Heart right ventricle (tissue), 16 donors: ENCODE measurements at places on chromosomes 4 and X.
A peak's percentile ranks its signal among the peaks of the same experiment; 100 is the strongest.

GRCh38 chr4:57154926-57155325 is 44.7 kb upstream of the IGFBP7 start:
- no peak for DNase-seq

GRCh38 chrX:111519215-111519614 is 7.8 kb downstream of the SERTM2 start:
- no peak for DNase-seq

GRCh38 chr4:109298279-109299010 is 4.0 kb downstream of the COL25A1 start:
- no peak for DNase-seq

GRCh38 chr4:8254076-8254475 is 15.5 kb upstream of the HTRA3 start:
- no peak for DNase-seq

DNA sequence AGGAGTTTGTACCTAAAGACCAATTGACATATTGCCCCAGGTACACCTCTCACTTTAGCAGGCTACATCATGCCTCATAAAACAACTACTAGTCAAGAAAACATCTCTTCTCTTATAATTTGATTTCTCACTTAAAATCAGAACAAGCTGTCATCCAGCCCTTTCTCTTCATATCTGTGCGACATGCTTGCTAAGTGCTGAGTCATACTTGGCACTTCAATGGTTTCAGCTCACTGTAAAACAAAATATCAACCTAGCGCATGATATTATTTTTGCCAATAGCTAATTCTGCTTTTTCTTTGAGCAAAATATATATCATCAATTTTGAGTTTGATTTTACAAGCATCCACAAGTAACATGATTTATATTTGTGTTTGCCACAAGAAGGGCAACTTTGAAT is 27.9 kb upstream of the FUNDC1 start:
- no peak for DNase-seq

- no peak for DNase-seq
These were observed 890.6 kb downstream of the STPG2 start for GRCh38 chr4:97252615-97253154.

- DNase-seq, result no peak
These were observed 40.0 kb downstream of the FAM53A start for GRCh38 chr4:1643971-1644735.

- no peak for DNase-seq
These were observed 333.7 kb upstream of the KLF3 start for GRCh38 chr4:38330321-38330720.

GRCh38 chr4:36740796-36741310 is 459.4 kb downstream of the DTHD1 start:
- no peak for DNase-seq

DNA sequence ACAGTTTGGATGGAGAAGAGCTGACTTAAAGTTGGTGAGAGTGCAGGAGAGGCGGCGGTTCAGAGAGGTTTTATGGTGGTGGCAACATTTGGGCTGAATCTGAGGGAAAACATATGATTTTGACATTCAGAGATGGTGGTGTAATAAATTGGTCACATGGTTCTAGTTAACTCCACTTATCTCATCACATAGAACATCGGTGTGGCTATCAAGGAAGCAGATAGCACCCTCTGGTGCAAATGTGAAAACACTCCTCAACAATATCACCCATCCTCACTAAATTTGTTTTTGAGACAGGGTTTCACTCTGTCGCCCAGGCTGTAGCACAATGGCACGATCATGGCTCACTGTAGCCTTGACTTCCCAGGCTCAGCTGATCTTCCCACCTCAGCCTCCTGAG is 28.8 kb downstream of the SUPT20HL2 start:
- no peak for DNase-seq

DNA sequence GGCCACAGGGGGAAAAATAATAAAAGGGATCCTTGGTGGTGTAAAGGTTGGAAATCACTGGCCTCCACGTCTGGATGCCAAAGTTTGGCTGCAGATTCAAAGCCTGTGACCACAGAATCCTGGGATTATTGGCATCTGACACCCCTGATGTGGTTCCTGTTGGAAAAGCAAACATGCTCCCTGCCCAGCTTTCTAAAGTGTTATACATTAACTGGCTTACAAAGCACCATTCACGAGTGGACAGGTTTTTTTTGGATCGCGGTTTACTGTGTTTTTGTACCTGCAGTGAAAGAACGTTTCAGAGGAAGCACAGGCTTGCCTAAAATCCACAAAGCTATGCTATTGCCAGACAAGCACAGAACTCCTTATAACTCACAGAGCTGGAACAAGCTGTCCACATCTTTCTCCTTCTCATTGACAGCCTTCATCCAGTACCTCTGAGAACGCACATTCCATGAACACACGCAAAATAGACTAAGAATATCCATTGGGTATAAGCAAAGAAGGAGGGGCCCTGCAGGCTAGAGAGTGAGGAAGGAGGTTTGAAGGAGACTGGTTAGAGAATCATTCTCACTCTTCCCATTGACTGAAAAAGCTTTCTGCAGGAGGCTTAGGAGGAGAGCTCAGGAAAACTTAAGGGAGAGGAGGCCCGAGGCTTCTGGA is 14.5 kb upstream of the CAPN6 start:
- DNase-seq, result no peak

GRCh38 chrX:38214551-38215531 is 5.8 kb downstream of the SRPX start:
- DNase-seq, result no peak

DNA sequence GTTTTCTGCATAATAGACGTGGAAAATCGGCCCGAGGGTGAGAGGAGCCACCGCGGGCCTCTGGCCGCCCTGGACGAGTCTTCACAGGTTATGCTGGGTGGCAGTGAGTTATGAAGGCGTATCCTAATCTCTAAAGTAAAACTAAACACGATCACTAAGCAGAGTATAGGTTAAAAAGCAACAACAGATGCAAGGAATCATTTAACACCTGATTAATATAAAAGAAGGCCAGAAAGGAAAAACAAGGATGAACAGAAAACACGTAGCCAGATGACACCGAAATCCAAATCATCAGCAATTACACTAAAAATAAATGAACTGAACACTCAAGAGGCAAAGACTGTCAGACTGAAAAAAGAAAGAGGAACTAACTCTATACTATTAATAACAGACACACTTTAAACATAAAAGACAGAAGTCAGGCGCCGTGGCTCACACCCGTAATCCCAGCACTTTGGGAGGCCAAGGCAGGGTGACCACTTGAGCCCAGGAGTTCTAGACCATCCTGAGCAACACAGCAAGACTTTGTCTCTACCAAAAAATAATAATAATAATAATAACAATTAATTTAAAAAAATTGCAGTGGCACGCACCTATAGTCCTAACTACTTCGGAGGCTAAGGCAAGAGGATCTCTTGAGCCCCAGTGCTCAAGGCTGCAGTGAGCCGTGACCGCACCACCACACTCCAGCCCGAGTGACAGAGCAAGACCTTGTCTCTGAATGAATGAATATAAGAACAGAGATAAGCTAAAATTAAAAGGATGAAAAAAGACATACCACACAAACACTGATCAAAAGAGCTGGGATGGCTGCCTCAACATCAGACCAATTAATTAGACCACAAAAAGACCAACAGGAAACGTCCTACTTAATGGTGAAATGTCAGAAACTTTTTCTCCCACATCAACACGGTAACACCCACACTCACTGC is 30.0 kb downstream of the CTBP1 start:
- DNase-seq, result no peak

- no peak for DNase-seq
These were observed 22.4 kb downstream of the MAGEA9 start for GRCh38 chrX:149804102-149804501.

DNA sequence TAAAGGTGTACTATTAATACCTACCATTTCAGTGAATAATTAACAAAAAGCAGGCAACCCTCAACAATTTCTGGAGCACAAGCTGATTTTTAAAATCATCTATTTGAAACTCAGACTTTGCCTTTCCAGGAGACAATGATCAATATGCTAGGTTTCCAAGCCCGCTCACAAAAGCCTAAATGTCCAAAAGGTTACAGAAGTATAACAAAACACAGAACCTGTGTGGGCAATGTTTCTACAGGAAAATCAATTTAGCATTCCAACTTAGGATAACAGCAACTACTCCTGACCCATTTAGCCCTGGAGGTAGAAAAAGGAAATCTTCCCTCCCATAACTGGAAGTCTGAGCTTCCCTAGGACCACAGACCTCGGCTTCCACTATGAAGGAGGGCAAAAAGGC is 3.9 kb downstream of the TAB3 start:
- no peak for DNase-seq

DNA sequence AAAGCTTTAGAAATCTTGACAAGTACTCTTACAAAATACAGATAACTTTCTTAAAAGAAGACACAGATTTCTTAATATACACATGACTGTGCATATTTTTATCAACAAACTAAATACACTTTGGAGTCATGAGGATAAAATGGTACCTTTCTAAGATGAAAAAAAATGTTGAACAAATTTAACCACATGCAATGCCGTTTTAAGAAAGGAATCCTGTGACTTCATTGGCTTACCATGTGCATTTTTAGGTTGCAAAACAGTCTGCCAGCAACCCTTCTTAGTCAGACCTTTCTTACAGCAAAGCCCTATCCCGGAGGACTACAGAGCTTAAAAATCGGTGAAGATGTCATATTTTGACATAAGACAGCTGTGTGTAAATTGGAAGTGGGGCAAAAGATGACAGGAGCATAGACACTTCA is 51.7 kb downstream of the GASK1B start:
- peak; percentile 36 for DNase-seq

DNA sequence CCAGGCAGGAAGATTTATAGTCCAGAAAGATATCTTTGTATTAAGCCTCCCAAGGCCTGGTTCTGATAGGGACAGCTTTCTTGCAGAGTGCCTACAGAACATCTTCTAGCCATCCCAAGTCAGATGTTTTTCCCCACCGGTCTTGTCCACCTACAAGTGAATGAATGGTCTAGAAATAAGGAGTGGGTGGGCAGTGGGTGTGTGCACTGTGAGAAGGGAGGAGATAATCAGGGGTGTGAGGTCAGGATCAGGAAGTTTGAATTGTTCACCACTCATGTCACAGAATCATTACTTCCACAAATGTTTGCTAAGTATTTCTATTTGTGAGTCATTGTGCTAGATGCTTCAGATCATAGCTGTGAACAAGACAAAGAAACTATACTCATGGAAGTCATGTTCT is 332.6 kb downstream of the NKX6-1 start:
- DNase-seq, result no peak

GRCh38 chrX:136211766-136212556 is 39.2 kb downstream of the MAP7D3 start:
- DNase-seq, result no peak

GRCh38 chrX:115047181-115047580 is 29.8 kb upstream of the IL13RA2 start:
- DNase-seq, result no peak

DNA sequence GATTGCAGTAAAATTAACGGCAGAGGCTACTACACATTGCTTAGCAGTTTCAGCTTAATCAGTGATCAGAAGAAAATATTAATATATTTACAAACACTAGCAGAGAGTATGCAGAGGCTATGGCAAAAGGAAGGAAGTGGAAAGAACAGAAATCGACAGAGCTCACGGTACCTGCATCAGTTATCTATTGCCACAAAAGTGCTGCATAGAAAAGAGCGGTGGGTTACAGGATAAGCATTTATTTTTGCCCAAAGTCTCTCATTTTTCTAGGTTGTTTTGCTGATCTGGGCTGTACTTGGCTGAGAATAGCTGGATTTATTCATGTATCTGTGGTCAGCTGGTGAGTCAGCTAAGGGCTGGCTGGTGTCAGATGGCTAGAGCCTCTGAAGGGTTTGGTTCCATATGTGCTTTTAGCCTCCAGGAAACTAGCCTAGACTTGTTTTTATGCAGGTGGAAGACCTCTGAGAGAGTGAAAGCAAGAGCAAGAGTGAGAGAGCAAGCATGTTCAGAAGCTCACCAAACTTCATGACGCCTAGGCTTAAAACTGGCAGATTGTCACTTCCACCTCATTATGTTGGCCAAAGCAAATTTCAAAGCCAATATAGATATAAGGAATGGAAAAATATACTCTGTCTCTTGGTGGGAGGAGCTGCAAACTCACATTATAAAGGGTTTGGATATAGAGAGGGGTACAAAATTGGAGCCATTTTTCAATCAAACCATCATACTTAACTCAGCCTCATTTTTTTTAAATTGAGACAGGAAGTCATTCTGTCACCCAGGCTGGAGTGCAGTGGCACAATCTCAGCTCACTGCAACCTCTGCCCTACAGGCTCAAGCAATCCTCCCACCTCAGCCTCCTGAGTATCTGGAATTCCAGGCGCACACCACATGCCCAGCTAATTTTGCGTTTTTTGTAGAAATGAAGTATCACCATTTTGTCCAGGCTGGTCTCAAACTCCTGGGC is 153.2 kb upstream of the RPL34 start:
- DNase-seq, result no peak

GRCh38 chrX:151899622-151900021 is 13.1 kb upstream of the MAGEA4 start:
- no peak for DNase-seq

- DNase-seq, result peak; percentile 89
These were observed 5.0 kb downstream of the TACC3 start for GRCh38 chr4:1726146-1726934.

- DNase-seq, result no peak
These were observed 63.5 kb downstream of the GEMIN8 start for GRCh38 chrX:13966071-13966792.

- no peak for DNase-seq
These were observed 122.9 kb downstream of the C4orf33 start for GRCh38 chr4:129218897-129219296.

DNA sequence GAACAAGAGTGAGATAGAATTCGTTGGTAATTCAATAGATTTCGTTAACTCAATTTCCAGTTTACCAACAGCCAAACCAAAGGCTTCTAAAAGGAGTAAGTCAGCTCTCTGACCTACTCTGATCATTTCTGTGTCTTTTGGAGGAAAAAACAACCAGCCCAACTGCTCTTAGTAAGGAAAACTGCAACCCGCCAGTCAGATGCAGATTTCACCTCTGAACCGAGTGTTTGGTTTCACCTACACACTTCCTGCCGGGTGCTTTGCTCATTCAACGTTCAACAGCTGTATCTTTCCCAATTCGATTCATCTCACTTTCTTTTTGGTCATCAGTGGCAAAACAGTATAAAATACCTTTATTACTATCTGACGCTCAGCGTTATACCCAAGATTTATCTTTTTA is 24.5 kb downstream of the TMSB4X start:
- no peak for DNase-seq

DNA sequence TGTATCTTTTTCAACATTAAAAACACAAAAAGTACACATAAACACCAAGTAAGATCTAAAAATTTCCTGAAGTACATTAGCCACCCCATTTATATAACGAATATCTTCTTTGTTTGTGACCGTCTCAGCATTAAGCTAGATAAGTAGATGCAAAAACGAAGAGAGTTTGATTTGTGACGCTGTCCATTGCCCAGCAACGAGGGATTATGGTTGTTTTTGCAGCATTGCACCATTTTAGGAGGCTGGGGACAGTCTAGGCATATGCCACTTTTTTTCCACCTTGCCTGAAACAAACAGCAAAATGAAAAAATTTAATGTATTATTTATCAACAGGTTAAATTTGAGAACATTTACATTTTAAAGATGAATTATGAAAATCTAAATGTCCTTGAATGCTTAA is 12.0 kb upstream of the IGSF1 start:
- DNase-seq, result no peak
